ENCODE measurements at places on chromosomes 1 and 21. TPM values are rescaled to one million over a fixed set of nuclear protein-coding genes. Genes with fewer than 3 reads are reported as not detected.

GRCh38 chr1:117371441-117372151 is 4.3 kb downstream of the MAN1A2 start:
- DNase-seq: no peak

- DNase-seq: no peak
Measured at GRCh38 chr1:221690858-221691257, 51.0 kb downstream of the DUSP10 start.

DNA sequence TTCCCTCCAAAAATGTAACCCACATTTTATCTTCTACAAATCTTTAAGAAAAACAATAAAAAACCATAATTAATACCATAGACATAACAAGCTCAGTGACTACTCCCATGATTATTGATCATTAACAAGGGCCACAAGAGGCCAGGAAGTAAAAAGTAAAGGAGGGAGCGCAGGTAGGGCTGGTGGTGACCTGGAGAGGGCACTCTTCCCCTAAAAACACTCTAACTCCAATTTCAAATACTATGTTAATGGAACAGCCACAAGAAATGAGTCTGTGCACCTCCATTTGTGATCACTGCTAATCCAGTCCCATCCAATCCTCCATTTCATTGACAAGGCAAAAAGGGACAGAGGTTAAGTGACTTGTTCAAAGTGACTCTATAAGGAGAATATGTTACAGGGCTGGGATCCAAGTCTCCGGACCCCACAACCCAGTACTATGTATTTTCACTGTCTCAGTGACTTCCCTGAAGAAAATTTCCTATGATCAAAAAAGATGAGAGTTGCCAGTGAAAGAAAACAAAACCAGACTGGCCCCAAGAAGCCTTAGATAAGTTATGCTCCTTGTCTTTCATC is 41.2 kb upstream of the CFAP298 start:
- DNase-seq: no peak

DNA sequence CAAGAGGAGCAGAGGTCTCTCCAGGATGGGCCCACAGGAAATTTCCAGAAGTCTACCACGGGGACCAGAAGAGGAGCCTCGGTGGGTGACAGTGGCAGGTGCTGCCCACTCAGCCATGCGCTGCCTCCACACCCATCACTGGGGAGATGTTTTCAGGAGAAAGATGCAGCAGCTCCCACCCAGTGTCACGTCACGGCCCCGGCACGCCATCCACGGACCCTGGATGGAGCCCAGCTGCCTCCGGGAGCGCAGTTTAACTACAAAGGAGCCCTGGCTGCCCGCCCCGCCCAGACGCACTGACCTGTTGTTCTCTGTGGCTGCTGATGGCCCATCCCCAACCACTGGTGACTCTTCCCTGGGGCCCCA is 6.8 kb downstream of the TSPEAR start:
- DNase-seq: peak; percentile 35

Gene KCNJ9
- total RNA-seq: not detected

GRCh38 chr1:233883671-233884070 is 20.8 kb upstream of the SLC35F3 start:
- no peak for DNase-seq

Gene KRTAP19-1
- total RNA-seq: not detected

GRCh38 chr1:66729119-66729518 is 23.1 kb upstream of the DYNLT5 start:
- DNase-seq: no peak

Gene ACTL8
- not detected for total RNA-seq

GRCh38 chr1:83794384-83794783 is 204.5 kb downstream of the TTLL7 start:
- no peak for DNase-seq

DNA sequence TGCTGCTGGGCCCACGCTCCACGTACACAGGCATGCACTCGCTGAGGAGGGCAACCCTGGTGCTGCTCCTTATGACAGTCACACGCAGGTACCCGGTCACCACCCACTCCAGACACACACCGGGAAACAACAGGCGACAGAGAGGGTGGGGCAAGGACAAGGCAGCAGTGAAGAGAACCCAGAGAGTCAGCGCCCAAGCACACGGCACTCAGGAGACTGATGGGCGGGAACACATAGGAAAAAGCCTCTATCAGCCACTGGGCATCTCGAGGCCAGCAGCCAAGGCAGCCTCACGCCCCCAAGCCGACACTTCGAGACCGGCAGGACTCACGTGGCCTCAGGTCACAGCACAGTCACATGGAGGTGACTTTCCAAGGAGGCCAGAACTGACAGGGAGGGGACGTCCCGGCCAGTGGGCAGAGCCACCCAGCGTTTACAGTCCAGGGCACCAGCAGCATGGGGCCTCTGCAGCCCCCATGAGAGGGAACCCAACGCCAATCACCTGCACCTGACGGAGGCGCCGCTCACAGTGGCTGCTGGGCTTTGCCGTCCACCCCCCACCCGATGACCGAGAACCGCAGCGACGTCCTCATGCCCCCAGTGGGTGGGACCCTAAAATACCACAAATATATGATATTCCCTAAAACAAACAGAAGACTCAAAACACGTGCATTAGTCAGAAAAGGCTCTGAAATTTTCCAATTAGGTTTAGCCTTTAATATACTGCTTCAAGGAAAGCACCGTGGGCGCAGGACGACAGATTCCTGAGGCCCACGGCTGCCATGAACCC is 19.7 kb downstream of the PTTG1IP start:
- peak; percentile 78 for DNase-seq

GRCh38 chr1:200378096-200378495 is 31.7 kb downstream of the ZNF281 start:
- DNase-seq: no peak

Gene CLDN19
- not detected for total RNA-seq

- no peak for DNase-seq
Measured at GRCh38 chr1:72432645-72433267, 150.4 kb upstream of the NEGR1 start.

Gene CATSPERE
- total RNA-seq: 1.5 TPM

- DNase-seq: no peak
Measured at GRCh38 chr1:59017501-59018231, 233.8 kb upstream of the JUN start.

DNA sequence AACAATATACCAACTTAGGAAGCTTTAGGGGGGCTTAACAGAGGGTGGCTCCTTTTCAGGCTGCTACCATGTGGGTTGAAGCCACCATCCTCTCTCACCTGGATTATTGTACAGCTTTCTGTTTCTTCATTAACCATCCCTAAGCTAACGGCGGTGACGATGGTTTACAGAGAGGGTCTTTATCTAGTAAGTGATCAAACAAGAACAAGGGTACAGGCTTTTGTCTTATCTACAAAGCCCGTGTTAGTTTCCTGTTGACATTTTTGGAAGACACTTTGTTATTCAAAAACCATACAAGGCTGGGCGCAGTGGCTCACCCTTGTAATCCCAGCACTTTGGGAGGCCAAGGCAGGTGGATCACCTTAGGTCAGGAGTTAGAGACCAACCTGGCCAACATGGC is 20.4 kb downstream of the SLC25A33 start:
- no peak for DNase-seq

DNA sequence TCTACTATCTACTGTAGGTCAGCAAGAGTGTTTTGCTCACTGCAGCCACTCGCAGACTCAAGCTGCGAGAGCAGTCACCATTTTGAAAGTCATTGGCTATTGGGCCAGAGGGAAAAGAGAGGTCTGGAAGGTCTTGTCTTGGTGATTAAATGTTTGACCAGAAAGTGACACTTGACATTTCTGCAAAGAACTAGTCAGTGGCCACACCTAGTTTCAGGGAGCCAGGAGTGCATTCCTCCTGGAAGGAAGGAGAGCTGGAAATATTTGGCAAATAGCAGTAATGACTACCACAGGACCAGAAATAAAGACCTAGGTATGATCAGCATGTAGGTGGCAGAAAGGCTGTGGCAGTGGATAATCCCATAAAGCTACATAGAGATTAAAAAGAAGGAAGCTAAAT is 440.0 kb upstream of the PLXNA2 start:
- no peak for DNase-seq

DNA sequence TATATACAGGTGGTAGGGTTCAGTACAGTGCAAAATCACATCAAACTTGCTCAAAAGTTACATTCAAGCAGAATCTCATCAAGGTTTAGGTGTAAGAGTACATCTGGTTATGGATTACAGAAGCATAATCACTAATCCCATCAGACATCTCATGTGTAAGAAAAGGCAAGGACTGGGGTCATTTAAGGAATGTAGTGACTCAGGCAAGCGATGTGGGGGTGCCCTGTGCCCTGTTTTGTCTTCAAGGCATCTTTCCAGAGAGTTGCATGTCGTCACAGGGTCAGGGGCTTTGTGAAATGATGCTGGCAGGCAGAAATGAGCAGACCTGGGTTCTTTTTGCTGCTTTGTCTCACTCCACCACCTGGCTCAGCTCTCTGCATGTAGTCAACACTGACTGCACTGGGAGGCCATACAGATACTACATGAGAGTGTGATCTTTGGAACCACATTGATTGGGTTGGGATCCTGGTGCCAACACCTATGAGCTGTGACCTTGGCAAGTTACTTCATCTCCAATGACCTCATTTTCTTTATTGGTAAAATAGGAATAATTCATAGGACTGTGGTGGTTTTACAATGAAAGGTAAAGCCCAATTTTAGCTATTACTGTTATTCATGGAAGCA is 8.2 kb upstream of the HHIPL2 start:
- no peak for DNase-seq

GRCh38 chr1:234168061-234168724 is 205.1 kb upstream of the COA6 start:
- DNase-seq: no peak

- no peak for DNase-seq
Measured at GRCh38 chr1:1287288-1288110, 7.3 kb downstream of the SCNN1D start.
